NCI-H446 treated with DMSO at 0.1 percent for 48 hours (cell line): ENCODE measurements at places on chromosomes 5 and 9.

DNA sequence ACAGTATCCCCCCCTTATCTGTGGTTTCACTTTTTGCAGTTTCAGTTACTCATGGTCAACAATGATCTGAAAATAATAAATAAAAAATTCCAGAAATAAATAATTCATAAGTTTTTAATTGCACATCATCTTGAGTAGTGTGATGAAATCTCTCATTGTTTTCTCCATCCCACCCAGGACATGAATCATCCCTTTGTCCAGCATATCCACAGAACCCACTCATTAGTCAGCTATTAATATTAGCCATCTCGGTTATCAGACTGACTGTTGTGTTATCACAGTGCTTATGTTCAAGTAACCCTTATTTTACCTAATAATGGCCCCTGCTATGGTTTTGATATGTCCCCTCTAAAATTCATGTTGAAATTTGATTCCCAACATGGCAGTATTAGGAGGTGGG is 40.7 kb downstream of the FAM114A2 start:
- no peak for DNase-seq

GRCh38 chr5:145636371-145636770 is 198.8 kb downstream of the PRELID2 start:
- DNase-seq, result no peak

DNA sequence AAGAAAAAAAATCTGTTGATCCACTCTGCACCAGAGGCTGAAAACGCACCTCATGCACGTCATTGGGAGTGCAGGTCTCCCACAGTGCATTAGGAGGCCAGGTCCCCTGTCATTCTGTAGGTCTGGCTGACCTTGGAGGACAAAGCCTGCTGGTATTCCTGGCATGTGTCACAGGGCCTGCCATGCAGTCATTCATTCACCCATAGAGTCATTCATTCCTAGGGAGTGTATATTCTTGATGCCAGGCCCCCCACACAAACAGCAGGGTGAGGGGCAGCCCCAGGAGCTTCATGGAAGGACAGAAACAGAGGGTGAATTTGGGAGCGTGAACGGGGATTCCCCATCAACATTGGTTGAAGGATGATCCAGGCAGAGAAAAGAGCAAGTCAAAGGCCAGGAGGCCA is 2.2 kb downstream of the GBGT1 start:
- DNase-seq, result no peak

DNA sequence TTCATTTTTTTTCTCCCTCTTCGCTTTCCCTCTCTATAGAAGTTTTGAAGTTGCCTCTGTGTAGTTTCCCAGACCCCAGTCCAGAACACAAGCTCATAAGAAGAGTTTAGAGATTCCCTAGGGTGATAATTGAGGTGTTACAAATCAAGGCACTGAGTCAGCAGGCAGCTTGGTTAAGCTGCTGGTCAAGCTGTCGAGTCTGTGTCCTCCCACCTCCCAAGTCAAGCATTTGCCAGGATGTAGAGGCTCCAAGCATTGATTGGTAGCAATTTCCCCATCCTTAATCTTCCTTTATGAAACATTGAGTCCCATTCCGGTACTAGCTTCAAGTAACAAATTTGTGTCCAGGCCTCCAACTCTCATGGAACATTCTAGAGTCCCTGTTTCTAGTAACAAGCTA is 47.5 kb upstream of the SLC1A1 start:
- no peak for DNase-seq

DNA sequence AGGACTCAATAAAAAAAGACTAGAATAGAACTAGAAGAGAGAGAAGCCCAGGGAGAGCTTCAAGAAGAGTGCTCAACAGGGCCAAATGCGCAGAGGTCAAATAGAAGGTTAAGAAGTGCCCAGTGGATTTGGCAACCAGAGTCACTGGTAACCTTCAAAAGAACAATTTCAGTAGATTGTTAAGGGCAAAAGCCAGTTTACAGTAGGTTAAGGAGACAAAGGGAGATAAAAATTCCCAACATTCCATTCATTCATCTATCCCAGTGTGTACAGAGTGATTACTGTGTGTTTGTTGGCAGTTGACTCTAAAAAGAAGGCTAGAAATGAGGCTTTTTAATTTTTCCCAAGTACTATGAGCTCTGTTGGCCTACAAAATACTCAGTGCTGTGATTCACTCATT is 69.4 kb downstream of the RIGI start:
- no peak for DNase-seq

DNA sequence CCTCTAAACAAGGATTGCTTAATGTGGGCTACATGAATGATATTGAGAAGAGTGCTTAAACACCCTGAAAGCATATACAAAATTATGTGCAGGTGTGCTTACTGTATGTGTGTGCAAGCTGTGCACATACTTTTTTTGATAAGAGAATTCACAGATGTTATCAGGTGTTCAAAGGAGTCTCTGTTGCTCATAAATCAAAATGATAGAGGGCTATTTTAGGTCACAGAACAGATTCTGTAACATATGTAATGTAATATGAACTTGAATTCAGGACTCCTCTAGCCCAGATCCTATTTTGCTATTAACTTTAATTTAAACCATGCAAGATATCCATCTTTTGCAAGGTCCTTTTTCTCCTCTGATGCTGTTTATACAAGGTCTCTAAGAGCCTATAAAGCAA is 38.2 kb downstream of the CCDC192 start:
- no peak for DNase-seq

- no peak for DNase-seq
Observed at GRCh38 chr9:132753593-132753880, 83.3 kb downstream of the GTF3C4 start.

DNA sequence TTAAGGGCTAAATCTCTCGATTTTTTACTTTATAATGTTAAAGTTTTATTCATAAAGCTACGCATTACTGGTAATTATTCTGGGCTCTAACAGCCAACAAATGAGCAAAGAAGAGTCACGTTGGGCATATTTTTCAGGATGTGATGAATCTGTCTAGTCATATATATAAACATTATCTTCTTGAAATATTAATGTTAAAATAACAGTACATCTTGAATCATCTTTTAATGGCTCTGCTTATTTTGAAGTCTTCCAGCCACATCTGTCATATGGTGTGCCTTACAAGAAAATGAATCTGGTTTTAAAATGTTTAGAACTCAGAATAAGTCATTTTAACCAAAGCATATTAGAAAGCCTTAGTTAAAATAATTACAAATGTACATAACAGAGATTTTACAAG is 96.9 kb downstream of the CWC27 start:
- no peak for DNase-seq
